ENCODE measurements at places on chromosomes 6 and 20.

GRCh38 chr6:130018292-130018743, at the start of gene L3MBTL3:
L3MBTL3 (plus strand) TSS chr6:130018581; CDS start chr6:130042700, 24,119 bp downstream.
- peak; percentile 75 for DNase-seq

GRCh38 chr6:1622851-1623768, 13.4 kb downstream of the FOXC1 start:
- DNase-seq = no peak

GRCh38 chr20:10504608-10504993, 69.5 kb downstream of the SLX4IP start:
- DNase-seq = no peak

GRCh38 chr20:41044409-41045062, 15.9 kb downstream of the TOP1 start:
- DNase-seq = no peak

DNA sequence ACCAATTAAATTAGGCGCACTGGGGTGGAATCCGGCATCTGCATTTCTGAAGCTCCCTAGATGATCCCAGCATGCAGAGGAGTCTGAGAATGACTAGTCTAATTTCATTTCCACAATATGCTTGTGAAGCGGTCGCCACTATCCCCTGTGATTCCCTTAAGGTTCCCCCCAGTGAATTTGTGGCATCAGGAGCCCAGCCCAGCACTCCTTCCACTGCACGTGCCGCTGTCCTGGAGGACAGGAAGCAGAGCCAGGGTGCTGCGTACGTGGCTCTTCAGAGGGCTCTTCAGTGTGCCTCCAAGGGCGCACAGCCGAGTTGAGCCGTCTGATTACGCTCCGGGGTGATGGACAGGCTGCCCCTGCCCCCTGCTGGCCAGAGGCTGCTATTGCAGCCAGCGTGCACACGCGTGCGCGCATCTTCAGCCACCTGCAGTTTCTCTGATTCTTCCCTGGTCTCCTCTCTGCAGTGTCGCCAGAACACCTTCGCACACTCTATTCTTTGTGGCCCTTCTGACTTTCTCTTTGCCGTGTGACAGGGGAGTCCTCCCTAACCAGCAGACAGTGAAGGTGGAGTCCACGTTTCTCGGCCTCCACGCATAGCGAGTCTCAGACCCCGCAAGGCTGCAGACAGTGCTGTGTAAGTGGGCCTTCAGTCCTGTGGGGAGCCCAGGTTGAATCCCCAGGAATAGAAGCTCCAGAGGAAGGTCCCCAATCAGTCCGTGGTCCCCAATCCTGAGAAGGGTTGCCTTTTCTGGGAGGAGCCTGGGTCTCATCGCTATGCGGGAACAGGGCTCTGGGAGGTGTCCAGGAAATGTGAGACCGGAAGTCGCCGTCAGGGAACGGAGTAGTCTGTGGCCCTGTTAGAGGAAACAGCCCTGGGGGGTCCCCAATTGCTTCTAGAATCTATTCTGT, 16.5 kb upstream of the NCR2 start:
- peak; percentile 69 for DNase-seq

GRCh38 chr20:63978319-63979228, 868 bp downstream of the SAMD10 start:
- no peak for DNase-seq

- DNase-seq = no peak
These were observed 1.3 kb downstream of the KIF13A start for GRCh38 chr6:17985934-17986655.

DNA sequence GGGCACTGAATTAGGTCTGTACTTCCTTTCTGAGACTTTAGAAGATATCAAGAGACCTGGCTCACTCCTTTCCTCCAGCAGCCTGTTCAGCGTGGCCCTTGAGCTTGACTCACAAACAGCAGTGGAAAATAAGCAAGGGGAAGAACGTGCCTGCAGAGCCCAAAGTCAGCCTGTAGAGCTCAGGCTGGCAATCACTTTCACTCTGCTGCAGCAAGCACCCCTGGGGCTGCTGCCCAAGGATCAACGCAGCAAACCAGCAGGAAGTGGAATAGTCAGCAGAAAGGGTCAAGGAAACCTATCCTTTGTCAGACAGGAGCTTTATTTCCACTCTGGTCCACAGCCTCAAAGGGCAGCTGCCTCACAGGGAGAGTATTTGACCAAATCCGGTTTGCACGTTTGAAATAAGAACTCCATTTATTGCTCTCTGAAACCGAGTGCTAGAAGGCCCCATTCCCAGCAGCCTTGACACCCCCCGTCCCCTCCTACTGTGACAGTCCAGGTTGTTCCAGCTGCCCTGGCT, 77.4 kb downstream of the PRDM1 start:
- peak; percentile 30 for DNase-seq

GRCh38 chr6:15990179-15990578, 138.7 kb upstream of the MYLIP start:
- no peak for DNase-seq

GRCh38 chr6:44225579-44226325, 2.4 kb downstream of the SLC29A1 start:
- no peak for DNase-seq

DNA sequence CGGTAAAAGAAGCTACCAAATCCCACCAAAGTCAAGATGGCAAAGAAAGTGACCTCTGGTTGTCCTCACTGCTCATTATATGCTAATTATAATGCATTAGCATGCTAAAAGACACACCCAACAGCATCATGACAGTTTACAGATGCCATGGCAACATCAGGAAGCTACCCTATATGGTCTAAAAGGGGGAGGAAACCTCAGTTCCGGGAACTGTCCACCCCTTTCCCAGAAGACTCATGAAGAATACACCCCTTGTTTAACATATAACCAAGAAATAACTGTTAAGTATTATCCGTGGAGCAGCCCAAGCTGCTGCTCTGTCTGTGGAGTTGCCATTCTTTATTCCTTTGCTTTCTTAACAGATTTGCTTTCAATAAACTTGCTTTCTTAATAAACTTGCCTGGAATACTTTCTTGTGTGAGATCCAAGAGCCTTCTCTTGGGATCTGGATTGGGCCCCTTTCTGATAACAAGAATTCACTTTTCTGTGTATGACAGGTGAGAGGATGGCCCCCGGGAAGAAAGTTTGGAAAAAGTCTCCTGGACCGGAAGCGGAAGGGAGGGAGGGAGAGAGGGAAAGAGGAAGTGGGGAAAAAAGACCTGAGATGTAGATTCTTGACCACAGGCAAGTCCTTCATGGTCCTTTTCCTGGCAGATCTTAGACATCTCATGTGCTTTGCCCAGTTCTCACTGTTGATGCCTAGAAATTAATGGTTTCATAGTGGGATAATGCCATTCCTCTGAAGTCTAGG, 146.7 kb upstream of the ID4 start:
- DNase-seq = no peak

- no peak for DNase-seq
These were observed 26.3 kb downstream of the WRNIP1 start for GRCh38 chr6:2791450-2791974.

DNA sequence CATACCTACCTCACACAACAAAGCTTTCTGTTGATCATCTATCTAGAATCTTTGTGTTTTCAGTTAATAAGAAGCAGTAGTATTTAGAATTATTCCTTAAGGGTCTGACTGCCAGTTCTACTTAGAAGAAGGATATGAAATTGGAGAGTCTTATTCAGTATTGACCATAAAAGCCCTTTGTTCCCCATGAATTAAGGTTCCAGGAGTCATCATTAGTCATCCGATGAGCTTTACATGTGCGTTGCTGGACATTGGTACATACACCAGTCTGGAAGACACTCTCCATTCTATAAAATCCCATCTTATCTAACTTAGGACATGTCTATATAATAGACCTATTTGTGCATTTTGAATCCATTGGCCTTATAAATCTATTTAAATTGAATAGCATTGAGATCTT, 34.4 kb upstream of the RNF217 start:
- DNase-seq = no peak

DNA sequence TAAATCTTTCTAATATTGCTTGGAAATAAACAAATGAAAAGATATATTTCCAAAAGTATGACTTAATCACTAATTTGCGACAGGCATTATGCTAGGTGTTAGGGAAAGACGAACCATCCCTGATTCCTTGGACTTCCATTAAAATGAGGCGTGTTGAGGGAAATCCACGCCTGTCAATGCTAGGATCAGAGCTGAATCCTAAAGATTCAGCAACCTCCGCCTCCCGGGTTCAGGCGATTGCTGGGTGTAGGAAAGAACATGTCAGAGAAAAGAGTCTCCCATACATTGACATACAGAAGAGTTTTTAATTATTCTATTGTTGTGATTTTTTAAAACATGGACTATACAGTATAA, 16.8 kb upstream of the PRSS16 start:
- DNase-seq = no peak

DNA sequence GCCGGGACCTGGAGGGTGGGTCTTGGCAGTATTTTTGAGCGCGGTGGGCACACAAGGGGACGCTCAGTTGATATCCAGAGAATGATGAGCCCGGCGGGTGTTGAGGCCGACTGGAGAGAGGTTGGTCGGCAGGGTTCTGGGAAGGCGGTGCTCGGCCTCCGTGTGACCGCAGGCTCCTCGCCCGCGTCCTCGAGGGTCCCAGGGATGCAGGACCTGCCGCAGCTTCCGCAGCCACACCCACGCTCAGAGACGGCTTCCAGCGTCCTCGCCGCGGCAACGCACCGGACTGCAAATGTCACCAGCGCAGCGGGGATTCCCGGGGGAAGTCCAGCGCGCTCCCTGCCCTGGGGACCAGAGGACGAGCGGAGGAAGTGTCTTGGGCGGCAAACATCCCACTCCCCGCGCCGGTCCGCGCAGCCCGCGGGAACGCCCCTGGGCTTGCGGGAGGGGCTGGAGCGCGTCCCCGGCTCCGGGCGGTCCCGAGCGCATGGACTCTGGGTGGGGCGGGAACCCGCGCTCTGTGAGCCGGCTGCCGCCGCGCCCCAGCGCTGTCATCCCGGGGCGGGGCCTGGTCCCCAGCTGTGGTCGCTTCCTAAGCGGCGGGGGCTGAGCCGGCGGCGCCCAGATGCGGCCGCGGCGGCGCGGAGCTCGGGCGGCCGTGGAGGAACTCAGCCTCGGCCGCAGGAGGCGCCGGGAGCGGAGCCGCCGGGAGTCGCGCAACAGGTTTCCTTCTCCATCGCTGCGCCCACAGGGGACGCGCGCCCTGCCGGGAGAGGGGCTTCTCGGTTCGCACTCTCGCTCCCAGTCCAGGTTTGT, at the start of gene STX11:
STX11 (plus strand) TSS at position 624 of the 816 bp plus-strand sequence. CDS start 36,111 bp downstream, outside the sequence.
- DNase-seq = peak; percentile 68

DNA sequence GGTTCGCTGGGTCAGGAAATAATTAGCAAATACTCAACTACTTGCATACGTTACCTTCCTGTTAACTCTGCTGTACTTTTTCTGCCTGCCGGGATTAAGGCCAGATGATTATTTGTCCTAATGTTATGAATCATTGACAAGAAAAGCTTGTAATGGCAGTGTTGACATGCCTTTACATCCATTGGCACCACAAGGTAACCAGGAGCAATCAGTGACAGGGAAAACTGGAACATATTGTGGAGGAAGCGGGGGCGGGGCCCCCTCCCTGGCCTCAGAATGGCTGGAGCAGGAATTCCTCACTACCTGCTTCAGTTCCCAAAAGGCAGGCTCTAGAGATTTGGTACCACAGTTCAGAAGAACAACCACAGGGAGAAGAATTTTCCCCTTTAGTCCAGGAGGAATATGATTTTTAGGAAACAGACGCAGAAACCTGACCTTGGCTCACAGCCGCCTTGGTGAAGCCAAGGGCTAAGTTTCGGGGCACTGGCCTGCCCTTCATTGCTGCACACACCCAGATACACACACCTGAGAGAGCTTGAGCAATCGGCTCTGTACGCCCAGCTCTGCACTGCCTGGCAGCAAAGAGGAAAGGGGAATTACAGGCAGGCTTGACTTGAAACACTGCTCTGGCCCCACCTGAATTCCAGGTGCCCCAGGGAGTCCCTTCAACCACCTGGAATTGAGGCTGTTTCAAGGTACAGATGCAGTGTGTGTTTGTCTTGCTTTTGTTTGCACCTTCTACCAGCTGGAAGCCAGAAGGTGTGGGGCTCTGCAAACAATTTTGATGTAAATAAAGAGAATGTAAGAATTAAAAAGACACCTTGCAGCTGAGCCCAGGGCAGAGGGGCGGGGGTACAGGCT, 89.8 kb downstream of the MYB start:
- no peak for DNase-seq

DNA sequence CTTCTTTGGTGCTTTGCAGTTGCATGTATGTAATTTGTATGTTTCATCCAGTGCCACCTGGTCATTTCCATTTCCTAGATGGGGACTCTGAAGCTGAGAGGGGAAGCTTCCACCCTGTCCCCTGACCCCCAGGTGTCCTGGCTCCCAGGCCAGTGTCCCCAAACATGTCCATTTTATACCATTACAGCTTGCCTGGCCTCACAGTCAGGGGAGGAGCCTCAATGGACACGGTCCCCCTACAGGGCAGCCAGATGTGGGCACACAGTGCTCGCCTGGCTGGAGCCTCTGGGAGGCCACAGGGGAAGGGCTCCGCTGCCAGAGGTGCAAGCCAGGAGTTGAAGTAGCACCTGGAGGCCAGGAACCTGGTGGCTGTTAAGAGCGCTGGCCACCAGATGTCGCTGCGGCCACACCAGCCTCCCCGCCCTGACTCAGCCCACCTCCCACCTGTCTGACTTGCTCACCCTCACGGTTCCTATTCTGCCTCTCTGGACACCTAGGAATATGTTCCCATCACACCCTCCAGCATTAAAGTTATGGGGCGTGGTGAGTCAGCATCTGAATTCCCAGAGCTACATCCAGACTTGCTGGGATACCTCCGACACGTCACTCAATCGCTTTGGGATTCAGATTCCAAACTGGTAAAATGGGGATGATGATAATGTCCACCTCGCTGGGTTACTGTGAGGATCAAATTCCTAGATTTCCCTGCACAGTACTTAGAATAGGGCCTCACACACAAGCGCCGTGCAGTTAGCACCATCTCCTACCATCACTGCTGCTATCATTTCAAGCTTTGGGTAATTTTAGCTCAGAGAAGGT, 107.4 kb downstream of the SULF2 start:
- peak; percentile 50 for DNase-seq

DNA sequence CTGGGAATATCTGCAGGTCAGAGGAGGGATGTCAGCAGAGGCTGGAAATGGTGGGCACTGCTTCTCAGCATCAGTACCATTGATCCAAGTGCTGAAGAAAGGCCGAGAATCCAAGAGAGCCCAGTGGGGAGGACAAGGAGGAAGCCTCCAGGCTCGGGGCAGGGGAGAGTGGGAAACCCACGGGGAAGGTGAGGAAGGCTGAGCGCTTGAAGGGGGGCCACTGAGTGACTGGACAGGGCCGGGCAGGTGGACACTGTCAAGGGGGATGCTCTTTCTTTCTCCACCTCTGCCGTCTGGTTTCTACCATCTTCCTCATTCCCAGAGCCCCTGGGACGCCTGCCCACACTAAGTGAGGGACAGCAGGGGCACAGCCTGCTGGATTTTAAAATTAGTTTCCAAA, 335.0 kb downstream of the CDH4 start:
- DNase-seq = no peak

DNA sequence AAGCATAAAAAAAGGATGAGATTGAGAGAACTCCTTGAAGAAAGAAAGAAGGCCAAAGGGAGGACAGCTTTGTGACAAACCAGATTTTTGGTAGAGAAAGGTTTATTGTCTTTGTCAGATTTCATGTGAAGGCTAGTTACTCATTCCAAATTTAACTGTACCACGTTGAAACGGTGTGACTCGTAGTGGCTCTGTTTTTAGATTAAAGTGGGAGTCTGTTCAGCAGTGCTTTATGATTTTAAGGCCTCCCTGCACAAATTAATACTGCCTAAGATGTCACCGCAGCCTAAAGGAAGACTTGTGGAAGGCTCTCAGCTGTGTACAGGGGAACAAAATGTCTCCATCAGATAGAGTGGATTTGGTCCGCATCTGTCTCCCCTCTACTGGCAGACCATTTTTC, 35.9 kb downstream of the CDC40 start:
- no peak for DNase-seq

- no peak for DNase-seq
These were observed 12.4 kb upstream of the DACT2 start for GRCh38 chr6:168332020-168332419.

Measured in stimulated activated CD4-positive, alpha-beta T cell treated with anti-CD3 and anti-CD28 coated beads, TNF-alpha, amount 100 ng/mL, for 4 hours (primary cell).